Sigmoid colon (tissue), 7 donors: ENCODE measurements at places on chromosomes 6 and 20. TPM values are rescaled to one million over a fixed set of nuclear protein-coding genes. Genes with fewer than 3 reads are reported as not detected.

The ZC2HC1B gene
- not detected for total RNA-seq

The TFAP2D gene
- total RNA-seq = not detected

- no peaks in the 10 kb centered on the region for H3K4me1 ChIP-seq
- no peak for DNase-seq
- no peaks in the 10 kb centered on the region for H3K27me3 ChIP-seq
- H3K4me3 ChIP-seq = no peak overlapping the region
Observed at GRCh38 chr20:59333260-59333845, 32.9 kb downstream of the EDN3 start.

The EEF1A1 gene
- 11,827 TPM for total RNA-seq

The CYP24A1 gene
- not detected for total RNA-seq

- H3K27me3 ChIP-seq = no peaks in the 10 kb centered on the region
- H3K4me3 ChIP-seq = no peak overlapping the region
- no peak for DNase-seq
- H3K36me3 ChIP-seq = no peaks in the 10 kb centered on the region
- H3K27ac ChIP-seq = no peak overlapping the region
- peaks cover 16% of the 10 kb centered on the region for H3K4me1 ChIP-seq
Observed at GRCh38 chr6:145148776-145149175, 586.5 kb downstream of the EPM2A start.

The SLC17A9 gene
- total RNA-seq = 2.5 TPM

DNA sequence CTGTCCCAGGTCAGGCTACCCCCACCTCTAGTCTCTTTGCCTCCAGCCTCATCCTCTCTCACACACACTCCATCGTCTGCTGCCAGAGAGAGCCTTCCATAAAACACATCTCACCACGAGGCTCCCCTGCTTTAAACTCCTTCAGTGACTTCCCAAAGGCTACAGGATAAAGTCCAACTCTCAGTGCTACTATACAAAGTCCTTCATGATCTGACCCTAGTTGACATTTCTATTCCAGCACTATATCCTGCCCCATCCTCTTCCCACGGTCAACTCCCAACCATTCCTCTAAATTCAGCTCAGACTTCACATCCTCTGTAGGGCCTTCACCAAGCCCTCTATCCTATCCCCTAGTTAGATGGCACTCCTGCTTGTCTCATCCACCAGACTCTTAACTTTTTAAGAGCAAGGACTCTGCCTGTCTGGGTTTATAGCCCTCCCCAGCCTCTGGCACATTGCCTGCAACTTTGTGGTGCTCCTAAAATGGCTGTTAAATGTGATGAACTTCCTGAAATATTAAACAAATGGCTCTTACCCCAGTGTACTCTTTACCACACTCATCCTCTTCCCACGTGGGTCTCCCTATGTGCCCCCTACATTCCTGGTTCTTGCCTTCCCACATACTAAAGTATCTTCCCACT lies 36.1 kb downstream of the KIF16B start:
- no peaks in the 10 kb centered on the region for H3K4me1 ChIP-seq
- no peaks in the 10 kb centered on the region for H3K36me3 ChIP-seq
- DNase-seq = no peak
- no peak overlapping the region for H3K4me3 ChIP-seq
- no peaks in the 10 kb centered on the region for H3K27me3 ChIP-seq
- no peak overlapping the region for H3K27ac ChIP-seq

DNA sequence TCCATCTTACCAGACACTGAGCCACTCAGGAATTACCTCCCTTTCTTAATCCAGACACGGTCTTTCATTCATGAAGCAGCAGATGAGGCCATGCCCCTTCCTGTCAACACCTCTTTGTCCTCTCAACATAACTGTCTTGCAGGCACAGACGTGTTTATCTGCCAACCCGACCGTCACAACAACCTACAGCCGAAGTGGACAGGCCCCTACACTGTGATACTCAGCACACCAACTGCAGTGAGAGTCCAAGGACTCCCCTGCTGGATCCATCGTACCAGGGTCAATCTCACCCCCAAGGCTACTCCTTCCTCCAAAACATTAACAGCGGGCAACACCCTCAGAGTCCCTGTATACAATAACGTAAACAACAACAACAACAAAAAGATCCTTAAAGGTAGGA lies 30.6 kb upstream of the ULBP3 start:
- DNase-seq = no peak
- H3K27ac ChIP-seq = no peak overlapping the region
- peaks cover 4% of the 10 kb centered on the region for H3K27me3 ChIP-seq

DNA sequence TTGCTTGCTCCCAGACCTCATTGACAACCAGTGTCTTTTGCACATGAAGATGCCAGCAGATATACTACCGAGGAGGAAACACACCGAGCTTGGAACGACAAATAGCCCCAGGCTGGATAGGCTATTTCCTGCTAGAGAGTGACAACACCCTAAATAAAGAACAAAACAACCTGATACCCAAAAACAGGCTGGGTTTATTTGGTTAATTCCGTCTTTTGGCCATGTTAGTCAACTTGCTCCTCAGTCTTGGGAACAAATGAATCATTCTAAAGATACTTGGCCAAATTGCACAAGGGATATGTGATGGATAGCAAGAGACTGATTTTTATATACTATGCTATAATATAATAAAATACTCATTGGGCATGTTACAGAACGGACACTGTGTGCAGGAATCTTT lies 11.5 kb upstream of the MUC22 start:
- H3K4me3 ChIP-seq = no peak overlapping the region
- no peaks in the 10 kb centered on the region for H3K4me1 ChIP-seq
- no peak overlapping the region for H3K27ac ChIP-seq
- H3K27me3 ChIP-seq = no peaks in the 10 kb centered on the region
- no peaks in the 10 kb centered on the region for H3K36me3 ChIP-seq

The SPATS1 gene
- not detected for total RNA-seq

- no peak overlapping the region for H3K27ac ChIP-seq
- H3K4me1 ChIP-seq = no peaks in the 10 kb centered on the region
- H3K36me3 ChIP-seq = no peaks in the 10 kb centered on the region
- no peak overlapping the region for H3K4me3 ChIP-seq
Observed at GRCh38 chr20:32605167-32605656, 20.1 kb upstream of the NOL4L start.

DNA sequence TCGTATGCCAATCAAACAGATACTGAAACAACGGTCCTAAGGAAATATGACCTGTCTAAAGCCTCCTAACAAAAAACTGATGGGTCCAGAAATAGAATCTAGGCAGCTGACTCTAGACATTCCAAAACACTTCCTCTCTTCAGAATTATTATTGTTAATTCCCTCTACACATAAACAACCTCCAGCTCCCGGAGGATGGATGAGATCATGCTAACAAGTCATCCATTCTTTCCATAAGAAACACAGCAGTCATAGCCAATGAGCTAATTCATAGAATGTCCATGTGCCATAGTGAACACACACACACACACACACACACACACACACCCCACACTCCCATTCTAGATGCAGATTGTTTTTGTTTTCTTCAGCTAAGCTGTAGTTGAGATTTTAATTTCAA lies 44.3 kb downstream of the HDGFL1 start:
- H3K36me3 ChIP-seq = no peaks in the 10 kb centered on the region
- H3K27me3 ChIP-seq = no peaks in the 10 kb centered on the region
- H3K4me1 ChIP-seq = peaks cover 24% of the 10 kb centered on the region
- no peak overlapping the region for H3K4me3 ChIP-seq
- no peak for DNase-seq
